ENCODE measurements at places on chromosomes 7 and 10.

DNA sequence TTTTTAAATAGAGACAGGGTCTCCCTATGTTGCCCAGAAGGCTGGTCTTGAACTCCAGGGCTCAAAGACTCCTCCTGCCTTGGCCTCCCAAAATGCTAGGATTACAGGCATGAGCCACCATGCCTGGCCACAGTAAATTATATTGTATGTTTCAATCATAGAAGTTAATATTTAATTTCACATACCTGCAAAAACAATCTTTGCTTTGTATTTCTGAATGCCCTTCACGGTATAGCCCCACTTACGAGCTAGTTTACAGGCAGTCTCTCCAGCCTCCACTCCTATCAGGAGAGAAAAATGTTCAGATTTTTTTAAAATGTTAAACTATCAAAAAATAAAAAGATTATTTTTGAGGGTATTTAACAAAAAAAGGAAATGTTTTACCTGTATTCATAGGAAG, 10.4 kb downstream of the OAT start:
- no peak for DNase-seq

- DNase-seq = no peak
Observed at GRCh38 chr10:110498982-110499795, 1.5 kb downstream of the DUSP5 start.

GRCh38 chr7:70458745-70459144, 673.2 kb upstream of the GALNT17 start:
- no peak for DNase-seq

GRCh38 chr7:70042533-70042932, 444.3 kb downstream of the AUTS2 start:
- DNase-seq = no peak

- no peak for DNase-seq
Observed at GRCh38 chr7:102283477-102284189, 3.0 kb upstream of the SH2B2 start.

DNA sequence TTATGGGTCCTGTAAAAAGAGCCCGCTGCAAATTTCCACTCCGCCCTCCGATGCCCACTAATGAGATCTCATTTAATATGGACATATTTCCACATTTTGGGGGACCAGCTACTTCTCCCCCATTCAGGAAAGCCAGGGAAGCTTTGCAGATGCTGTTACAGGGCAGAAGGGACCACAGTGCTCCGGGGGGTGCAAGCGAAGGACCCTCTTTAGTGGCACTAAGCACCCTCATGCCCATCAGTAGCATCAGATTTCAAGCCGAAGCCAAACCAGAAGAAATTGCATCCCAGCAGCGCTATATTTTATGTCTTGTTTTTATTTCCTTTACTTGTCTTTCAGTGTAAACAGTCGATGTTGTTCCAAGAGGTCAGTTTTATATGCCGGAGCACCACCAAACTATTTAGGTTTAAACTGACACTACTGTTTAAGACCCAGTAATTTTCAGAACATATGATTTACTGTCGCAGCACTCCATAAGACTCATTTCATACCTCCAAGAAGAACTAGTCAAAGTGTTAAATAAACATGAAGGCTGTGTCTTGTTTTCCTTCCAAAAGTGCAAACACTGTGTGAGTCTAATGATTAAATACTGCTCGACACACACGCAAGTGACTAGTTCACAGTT, 122.2 kb upstream of the MGMT start:
- DNase-seq = no peak

DNA sequence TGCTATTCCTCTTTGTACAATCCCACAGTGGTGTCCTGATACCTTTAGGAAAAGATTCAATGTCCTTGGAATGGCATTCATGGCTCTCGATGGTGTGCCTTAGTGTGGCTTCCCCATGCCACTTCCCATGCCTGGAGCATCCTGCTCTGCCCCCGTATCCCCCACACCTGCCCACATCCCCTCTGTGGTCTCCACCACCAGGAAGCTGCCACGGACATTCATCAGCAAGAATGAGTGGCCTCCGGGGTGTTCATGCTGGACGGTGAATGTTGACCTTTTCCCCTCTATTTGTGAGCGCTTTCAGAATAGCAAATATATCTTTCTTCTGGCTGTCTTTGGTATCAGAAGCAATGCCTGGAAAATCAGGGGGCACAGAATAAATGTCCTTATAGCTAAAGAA, 262.0 kb upstream of the NRP1 start:
- DNase-seq = no peak

GRCh38 chr10:101967713-101968112, 88.3 kb downstream of the ARMH3 start:
- DNase-seq = no peak

DNA sequence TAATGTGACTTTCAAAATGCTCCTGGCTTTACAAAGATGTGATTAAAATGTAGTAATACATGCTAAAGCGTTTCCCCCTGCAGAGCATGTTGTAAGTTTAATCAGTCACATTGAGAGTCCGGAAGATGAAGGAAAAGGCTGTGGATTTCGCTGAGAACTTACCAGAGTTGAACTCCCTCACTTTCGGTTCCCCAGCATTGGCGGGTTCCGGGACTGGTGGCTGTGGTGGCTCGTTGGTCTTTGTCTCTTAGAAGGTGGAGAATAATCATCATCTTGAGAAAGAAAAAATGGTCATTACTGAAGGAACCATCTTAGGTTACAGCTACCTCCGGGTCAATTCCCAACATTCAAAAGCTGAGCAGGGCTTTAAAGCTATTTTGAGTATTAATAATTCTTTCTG, 9.6 kb upstream of the NUPR2 start:
- no peak for DNase-seq

DNA sequence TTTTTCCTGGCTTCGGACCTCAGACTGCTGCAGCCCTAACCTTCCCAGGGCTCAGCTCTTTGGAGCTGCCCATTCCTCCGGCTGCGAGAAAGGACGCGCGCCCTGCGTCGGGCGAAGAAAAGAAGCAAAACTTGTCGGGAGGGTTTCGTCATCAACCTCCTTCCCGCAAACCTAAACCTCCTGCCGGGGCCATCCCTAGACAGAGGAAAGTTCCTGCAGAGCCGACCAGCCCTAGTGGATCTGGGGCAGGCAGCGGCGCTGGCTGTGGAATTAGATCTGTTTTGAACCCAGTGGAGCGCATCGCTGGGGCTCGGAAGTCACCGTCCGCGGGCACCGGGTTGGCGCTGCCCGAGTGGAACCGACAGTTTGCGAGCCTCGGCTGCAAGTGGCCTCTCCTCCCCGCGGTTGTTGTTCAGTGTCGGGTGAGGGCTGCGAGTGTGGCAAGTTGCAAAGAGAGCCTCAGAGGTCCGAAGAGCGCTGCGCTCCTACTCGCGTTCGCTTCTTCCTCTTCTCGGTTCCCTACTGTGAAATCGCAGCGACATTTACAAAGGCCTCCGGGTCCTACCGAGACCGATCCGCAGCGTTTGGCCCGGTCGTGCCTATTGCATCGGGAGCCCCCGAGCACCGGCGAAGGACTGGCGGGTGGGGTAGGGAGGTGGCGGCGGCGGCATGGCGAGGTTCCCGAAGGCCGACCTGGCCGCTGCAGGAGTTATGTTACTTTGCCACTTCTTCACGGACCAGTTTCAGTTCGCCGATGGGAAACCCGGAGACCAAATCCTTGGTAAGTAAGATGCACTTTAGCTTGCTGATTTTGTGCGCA, at the start of gene PLXDC2:
Gene PLXDC2, plus strand, starts transcription at position 22 of the 820 bp plus-strand sequence.
- no peak for DNase-seq

GRCh38 chr7:28845106-28845505, 113.0 kb downstream of the TRIL start:
- no peak for DNase-seq

- DNase-seq = no peak
Observed at GRCh38 chr7:102201576-102201975, 85.1 kb upstream of the SH2B2 start.

GRCh38 chr10:86888585-86889381, 68.6 kb downstream of the MMRN2 start:
- no peak for DNase-seq

DNA sequence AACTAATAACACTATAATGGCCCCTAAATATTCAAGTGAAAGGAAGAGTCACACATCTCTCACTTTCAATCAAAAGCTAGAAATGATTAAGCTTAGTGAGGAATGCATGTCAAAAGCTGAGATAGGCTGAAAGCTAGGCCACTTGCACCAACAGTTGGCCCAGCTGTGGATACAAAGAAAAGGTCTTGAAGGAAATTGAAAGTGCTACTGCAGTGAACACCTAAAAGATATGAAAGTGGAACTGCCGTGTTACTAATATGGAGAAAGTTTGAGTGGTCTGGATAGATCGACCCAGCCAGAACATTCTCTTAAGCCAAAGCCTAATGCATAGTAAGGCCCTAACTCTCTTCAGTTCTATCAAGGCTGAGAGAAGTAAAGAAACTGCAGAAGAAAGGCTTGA, 12.1 kb upstream of the SNX13 start:
- DNase-seq = no peak

DNA sequence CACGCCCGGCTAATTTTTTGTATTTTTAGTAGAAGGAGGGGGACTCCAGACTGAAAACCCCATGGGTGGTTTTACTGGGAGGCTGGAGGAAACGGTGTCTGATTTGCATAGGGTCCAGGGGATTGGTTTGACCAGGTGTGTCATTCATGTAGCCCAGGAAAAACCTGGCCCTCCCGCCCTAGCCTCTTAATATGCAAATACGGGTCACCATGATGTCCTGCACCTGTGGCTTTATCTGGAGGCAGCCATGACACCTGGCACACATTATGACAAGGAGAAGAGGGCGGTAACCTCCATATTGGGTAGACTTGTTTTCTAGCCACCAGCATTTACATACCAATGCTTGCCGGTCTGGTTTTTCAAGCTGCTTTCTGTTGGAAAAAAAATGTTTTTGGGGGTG, 68.0 kb downstream of the TRIL start:
- DNase-seq = no peak

- DNase-seq = no peak
Observed at GRCh38 chr7:26584326-26584725, 280.1 kb downstream of the SKAP2 start.

- DNase-seq = no peak
Observed at GRCh38 chr10:125521721-125522680, 161.0 kb downstream of the TEX36 start.

- DNase-seq = no peak
Observed at GRCh38 chr7:50329775-50330174, 25.3 kb downstream of the IKZF1 start.

DNA sequence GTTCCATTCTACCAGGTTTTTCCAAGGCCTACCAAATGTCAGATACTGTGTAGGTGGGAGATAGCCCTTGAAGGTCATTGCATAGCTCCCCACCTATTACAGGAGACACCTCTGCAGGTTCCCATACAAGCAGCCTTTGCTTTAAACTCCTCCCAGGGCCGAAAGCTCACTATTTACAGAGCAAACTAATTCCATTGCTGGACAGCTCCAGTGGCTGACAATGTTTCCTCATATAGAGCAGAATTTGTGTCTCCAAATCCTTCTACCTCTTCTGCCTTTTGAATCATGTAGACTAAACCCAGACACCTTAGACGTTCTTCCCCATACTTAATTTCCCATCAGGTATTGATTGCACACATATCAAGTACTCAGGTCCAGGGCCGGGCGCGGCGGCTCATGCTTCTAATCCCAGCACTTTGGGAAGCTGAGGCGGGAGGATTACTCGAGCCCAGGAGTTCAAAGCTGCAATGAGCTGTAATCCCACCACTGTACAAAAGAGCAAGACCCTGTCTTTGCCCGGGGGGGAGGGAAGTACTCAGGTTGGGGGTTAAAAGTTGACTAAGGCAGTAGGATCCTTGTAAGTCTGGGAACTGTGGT, 2.1 kb downstream of the CNNM1 start:
- DNase-seq = no peak

DNA sequence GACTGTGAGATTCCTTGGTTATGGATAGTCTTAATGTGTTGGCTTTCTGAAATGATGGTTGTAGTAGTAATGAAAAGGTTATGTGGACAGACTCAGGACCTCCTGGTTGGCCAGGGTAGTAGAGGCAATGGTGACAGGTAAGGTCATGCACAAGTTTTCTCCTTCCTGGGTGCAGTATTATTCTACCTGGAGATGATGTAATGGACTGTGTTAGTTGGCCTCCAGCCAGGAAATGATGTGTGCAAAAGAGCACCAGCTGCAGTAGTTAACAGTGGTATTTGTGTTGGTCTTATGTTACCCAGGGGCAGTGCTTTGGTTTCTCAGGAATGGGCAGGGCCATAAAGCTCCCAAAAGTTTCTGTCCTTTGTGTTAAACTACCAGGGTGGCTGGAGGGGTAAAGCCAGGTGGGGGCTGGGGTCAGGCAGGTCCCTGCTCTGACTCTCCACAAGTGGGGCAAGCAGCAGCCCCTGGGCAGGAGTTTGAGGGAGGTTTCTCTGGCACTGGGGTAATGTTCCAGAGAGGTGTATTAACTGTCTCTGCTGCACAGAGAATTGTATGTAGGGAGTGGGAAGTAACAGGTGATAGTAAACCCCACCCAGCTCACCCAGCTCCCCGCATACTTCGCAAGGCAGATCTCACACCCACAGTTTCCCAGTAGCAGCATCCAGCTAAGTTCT, 36.3 kb downstream of the GPR22 start:
- no peak for DNase-seq

DNA sequence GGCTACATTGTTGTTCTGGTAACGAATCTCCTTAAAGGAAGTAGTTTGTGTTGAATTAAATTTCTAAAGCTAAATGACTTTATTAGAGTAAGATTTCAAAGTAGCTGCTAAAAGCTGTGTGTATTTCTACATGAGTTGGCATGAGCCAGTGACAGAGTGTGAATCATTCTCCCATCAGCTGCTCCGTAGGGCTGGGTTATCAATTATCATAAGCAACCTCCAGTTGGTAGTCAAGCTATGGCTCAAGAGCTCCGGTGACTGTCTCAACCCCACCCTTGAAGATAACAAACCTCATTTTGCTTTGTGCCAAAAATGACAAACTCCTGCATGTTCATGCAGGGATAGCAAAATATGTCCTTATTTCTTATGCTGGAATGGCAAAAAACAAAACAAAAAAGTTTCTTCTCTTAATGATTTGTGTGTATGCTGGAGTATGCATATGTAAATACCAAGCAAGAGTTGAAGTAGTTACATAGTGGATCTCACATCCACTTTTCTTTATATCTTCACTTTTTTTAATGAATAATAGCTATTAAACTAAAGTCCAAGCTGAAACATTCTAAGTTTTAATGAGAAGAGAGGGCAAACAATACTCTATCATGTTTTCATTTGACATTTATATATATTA, 249.4 kb downstream of the CACNA2D1 start:
- DNase-seq = no peak

DNA sequence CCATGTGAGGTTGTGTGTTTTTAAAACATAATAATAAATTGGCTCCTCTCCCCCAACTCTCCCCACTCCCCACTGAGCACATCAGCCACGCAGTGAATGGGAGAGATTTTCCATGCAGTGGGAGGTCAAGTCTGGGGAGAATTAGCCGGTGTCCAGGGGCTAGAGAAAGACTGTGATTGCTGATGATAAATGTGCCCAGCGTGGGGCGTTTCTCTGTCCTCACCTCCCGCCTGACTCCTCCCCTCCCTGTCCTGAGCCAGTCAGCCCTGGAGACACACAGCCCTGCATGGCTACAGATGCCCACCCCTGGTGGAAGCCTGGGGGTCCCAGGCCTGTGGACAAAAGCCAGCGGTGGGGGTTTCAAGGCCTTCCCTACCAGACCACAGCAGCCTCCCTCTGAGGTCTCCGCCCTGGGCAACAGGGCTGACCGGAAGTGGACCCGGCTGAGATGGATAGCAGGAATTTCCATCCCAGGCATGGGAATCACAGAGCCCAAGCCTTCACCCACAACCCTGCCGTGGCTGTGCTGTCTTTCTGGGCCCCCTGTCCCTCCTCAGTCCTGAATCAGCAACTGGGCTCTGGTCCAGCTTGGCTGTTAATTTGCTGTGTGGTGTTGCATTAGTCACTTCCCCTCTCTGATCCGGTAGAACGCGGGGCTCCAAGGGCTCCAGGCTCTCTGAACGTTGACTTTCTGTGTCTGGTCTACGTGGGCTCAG, 46.8 kb upstream of the SLC29A3 start:
- no peak for DNase-seq

- DNase-seq = no peak
Observed at GRCh38 chr7:1055491-1055955, 11.2 kb downstream of the GPR146 start.
